Activated CD8-positive, alpha-beta T cell treated with anti-CD3 and anti-CD28 coated beads, Interleukin-2, amount 10 ng/mL, durations not matched to agents 7 days and 5 days (primary cell): ENCODE measurements at places on chromosomes 7 and 10. TPM values are rescaled to one million over a fixed set of nuclear protein-coding genes. Genes with fewer than 3 reads are reported as not detected.

DNA sequence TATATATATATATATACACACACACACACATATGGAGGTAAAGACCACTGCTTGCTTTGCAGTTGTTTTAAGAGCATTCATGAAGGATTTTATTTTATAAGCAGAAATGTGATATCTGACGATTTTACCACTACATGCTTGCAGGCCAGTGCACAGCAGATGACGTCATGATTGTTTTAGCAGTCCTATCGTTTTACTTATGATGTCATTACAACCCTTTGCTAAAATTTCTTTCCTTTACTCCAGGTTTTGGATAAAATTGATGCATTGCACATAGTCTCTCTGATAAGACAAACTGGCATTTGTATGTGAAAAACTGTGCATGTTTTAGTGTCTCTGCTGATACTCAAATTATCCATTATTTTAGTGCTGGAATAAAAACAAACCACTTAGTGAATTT lies 9.2 kb downstream of the EGFR start:
- no peaks in the 10 kb centered on the region for H3K4me1 ChIP-seq
- no peaks in the 10 kb centered on the region for H3K36me3 ChIP-seq
- DNase-seq, result no peak
- H3K4me3 ChIP-seq, result no peak overlapping the region
- peaks cover under 1% of the 10 kb centered on the region for H3K27me3 ChIP-seq
- H3K27ac ChIP-seq, result no peak overlapping the region

DNA sequence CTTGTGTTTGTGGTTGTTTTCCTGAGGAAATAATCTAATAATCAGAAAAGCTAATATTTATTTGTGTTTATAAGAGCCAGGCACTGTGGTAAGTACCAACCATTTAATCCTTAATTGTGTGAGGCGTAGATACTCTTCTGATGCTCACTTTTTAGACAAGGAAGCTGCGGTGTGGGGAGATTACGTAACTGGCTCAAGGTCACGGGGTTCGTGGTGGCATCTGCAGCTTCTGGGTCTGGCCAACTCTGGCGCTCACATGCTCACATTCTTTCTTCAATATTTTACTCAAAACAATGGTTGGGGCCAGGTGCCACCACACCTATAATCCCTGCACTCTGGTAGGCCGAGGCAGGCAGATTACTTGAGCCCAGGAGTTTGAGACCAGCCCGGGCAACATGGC lies 77.6 kb downstream of the RALA start:
- DNase-seq, result no peak
- no peak overlapping the region for H3K27ac ChIP-seq
- H3K27me3 ChIP-seq, result no peaks in the 10 kb centered on the region
- H3K36me3 ChIP-seq, result peaks cover 29% of the 10 kb centered on the region

DNA sequence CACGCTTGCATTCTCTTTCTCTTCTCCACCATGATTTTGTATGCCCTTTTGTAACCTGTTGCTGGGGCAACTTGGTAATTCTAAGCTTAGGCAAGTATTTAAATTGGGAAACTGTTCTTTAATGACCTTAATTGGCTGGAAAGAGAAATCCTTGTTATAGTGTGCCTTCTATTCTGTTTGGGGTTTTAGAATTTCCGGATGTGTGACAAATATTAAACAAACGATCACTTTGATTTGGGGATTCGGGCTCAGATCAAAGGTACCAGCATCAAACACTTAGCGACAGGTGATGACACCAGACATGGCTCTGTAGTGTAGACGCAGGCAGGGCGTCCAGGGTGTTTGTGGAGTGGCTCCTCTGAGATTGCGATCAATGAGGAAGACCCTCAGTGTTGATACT lies 55.0 kb downstream of the RAB11FIP2 start:
- no peak overlapping the region for H3K4me3 ChIP-seq
- DNase-seq, result no peak
- H3K27ac ChIP-seq, result no peak overlapping the region
- H3K4me1 ChIP-seq, result no peaks in the 10 kb centered on the region

GRCh38 chr7:114843102-114843501 lies 78.8 kb upstream of the MDFIC start:
- no peak overlapping the region for H3K27ac ChIP-seq
- no peak overlapping the region for H3K4me3 ChIP-seq
- H3K27me3 ChIP-seq, result no peaks in the 10 kb centered on the region
- H3K4me1 ChIP-seq, result no peaks in the 10 kb centered on the region
- DNase-seq, result no peak
- H3K36me3 ChIP-seq, result no peaks in the 10 kb centered on the region

- H3K27ac ChIP-seq, result no peak overlapping the region
- no peaks in the 10 kb centered on the region for H3K27me3 ChIP-seq
- no peak overlapping the region for H3K4me3 ChIP-seq
- no peak for DNase-seq
- H3K36me3 ChIP-seq, result no peaks in the 10 kb centered on the region
These were observed 2.2 kb upstream of the CPA4 start for GRCh38 chr7:130290745-130291144.

DNA sequence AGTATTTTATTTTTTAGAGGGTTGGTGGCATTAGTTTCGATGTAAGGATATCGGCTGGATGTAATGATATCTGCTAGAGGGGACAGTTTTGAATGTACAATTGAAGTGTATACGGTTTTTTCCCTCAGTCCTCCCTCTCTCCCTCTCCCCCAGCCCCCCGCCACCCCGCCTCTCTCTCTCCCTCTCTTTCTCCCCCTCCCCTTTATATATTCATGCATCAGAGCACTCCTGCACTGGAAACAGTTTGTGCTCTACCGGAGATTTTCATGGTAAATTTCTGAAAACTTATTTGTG lies 1.6 kb downstream of the GLCCI1 start:
- peaks cover 18% of the 10 kb centered on the region for H3K4me1 ChIP-seq
- DNase-seq, result no peak
- no peaks in the 10 kb centered on the region for H3K27me3 ChIP-seq
- no peak overlapping the region for H3K4me3 ChIP-seq
- no peak overlapping the region for H3K27ac ChIP-seq

GRCh38 chr7:137408126-137408525 lies 64.6 kb upstream of the PTN start:
- H3K36me3 ChIP-seq, result no peaks in the 10 kb centered on the region
- no peak overlapping the region for H3K27ac ChIP-seq
- no peaks in the 10 kb centered on the region for H3K4me1 ChIP-seq
- no peaks in the 10 kb centered on the region for H3K27me3 ChIP-seq
- no peak overlapping the region for H3K4me3 ChIP-seq
- DNase-seq, result no peak

- H3K36me3 ChIP-seq, result no peaks in the 10 kb centered on the region
- no peak overlapping the region for H3K27ac ChIP-seq
- no peak overlapping the region for H3K4me3 ChIP-seq
- H3K27me3 ChIP-seq, result peaks cover 4% of the 10 kb centered on the region
- H3K4me1 ChIP-seq, result no peaks in the 10 kb centered on the region
- DNase-seq, result no peak
These were observed 103.7 kb upstream of the TMEM72 start for GRCh38 chr10:44807451-44807850.

DNA sequence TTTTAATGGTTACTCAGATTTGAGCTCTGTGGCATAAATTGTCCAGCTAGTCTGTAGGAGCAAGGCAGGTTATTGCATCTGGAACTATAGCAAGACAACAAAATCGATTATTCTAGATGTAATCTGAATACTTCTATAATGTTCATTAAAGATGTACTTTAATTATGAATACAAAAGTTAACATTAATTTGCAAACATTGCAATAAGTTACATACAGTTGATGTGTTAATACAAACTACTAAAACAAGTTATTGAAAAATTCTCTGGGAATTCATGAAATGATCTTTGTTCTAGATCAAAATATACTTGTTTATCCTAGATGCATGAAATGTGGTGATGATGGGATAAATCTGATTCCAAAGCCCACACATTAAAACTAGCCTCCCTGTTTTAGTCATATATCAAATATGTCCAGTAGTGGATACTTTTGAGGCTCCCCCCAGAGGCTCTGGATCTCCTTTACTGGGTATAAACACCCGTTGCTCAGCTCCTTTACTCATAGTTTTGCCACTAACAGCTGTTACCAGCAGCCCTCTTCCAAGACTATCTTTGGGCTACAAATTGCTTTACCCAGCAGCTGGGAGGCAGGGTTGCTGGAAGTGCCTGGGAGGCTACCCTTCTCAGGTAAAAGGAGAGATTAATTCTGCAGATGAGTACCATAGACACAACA lies 78.1 kb downstream of the ARL4A start:
- no peaks in the 10 kb centered on the region for H3K36me3 ChIP-seq
- no peak for DNase-seq
- no peak overlapping the region for H3K4me3 ChIP-seq

DNA sequence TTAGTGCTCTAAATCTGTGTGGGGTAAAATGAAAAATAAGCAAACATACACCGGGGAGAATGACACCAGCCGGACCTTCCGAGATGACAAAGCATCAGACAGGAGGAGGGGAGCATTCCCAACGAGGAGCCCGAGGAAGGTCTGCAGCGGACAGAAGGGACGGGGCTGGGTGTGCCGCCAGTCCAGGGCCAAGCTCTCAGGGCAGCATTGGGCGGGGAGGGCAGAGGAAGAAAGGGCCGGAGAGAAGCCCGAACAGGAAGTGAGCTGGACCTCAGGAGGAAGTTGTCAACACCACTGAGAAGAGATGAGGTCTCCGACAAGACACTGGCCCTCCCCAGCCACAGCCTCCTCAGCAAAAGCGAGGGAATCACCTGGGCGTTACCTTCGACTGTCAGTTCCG lies 182.6 kb upstream of the RNF32 start:
- H3K4me1 ChIP-seq, result no peaks in the 10 kb centered on the region
- no peak overlapping the region for H3K4me3 ChIP-seq
- peaks cover 5% of the 10 kb centered on the region for H3K27me3 ChIP-seq
- no peak overlapping the region for H3K27ac ChIP-seq
- DNase-seq, result no peak
- no peaks in the 10 kb centered on the region for H3K36me3 ChIP-seq

DNA sequence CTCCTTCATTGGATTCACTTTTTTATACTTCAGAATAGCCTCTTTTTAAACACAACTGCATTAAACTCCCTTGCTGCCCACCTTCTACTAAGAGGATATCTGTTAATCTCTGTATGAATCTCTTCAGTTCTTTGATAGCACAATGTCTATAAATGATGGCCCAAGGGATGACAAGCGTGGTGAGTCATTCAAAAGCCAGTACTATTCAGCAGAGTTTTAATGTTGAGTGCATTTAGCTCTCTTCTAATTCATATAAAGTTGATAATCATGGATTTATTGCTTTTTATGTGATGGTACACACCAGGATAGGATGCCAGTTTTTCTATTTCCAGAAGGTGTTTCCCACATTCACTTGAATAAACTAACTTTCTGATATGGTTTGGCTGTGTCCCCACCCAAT lies 57.4 kb upstream of the HECTD2 start:
- peaks cover under 1% of the 10 kb centered on the region for H3K4me1 ChIP-seq
- DNase-seq, result no peak
- H3K36me3 ChIP-seq, result no peaks in the 10 kb centered on the region
- no peak overlapping the region for H3K4me3 ChIP-seq
- no peak overlapping the region for H3K27ac ChIP-seq
- no peaks in the 10 kb centered on the region for H3K27me3 ChIP-seq

GRCh38 chr7:25180592-25180923 lies 47.7 kb downstream of the NPVF start:
- peak overlapping the region; percentile 84 for H3K4me3 ChIP-seq
- peaks cover 12% of the 10 kb centered on the region for H3K36me3 ChIP-seq
- peak overlapping the region; percentile 95 for H3K27ac ChIP-seq

DNA sequence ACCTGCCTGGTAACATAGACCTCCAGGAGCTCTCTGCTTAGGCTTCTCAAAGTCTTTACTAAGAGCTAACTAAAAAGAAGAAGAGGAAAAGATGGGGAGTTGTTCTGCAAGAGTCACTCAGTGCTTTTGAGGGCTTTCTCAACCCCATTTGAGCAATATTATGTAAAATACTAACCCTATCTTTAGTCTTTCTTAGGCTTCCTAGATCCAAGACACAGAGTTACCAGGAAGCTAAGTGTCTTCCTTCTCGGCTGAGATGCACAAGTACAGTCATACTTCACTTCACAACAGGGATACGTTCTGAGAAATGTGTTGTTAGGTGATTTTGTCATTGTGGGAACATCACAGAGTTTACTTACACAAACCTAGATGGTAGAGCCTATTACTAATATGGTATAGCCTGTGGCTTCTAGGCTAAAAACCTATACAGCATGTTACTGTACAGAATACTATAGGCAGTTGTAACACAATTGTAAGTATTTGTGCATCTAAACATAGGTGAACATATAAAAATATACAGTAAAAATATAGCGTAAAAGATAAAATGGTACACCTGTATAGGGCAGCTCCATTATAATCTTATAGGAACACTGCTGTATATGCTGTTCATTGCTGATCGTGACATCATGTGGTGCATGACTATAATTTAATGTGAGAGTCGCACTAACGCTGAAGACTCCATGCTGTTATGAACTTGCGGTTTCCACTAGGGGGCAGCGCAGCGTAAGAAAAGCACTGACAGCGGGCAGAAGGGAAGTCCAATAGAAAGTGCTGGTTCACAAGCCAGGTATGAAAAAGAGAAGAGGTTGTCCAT lies 16.3 kb downstream of the ANKRD22 start:
- no peaks in the 10 kb centered on the region for H3K27me3 ChIP-seq
- no peak overlapping the region for H3K4me3 ChIP-seq
- H3K36me3 ChIP-seq, result peaks cover 4% of the 10 kb centered on the region
- peaks cover 40% of the 10 kb centered on the region for H3K4me1 ChIP-seq
- peak; percentile 94 for DNase-seq
- no peak overlapping the region for H3K27ac ChIP-seq

- no peaks in the 10 kb centered on the region for H3K36me3 ChIP-seq
- H3K27ac ChIP-seq, result no peak overlapping the region
- H3K27me3 ChIP-seq, result peaks cover 9% of the 10 kb centered on the region
- H3K4me3 ChIP-seq, result no peak overlapping the region
- DNase-seq, result no peak
- H3K4me1 ChIP-seq, result no peaks in the 10 kb centered on the region
These were observed 76.4 kb upstream of the CELF2 start for GRCh38 chr10:10941127-10941730.

DNA sequence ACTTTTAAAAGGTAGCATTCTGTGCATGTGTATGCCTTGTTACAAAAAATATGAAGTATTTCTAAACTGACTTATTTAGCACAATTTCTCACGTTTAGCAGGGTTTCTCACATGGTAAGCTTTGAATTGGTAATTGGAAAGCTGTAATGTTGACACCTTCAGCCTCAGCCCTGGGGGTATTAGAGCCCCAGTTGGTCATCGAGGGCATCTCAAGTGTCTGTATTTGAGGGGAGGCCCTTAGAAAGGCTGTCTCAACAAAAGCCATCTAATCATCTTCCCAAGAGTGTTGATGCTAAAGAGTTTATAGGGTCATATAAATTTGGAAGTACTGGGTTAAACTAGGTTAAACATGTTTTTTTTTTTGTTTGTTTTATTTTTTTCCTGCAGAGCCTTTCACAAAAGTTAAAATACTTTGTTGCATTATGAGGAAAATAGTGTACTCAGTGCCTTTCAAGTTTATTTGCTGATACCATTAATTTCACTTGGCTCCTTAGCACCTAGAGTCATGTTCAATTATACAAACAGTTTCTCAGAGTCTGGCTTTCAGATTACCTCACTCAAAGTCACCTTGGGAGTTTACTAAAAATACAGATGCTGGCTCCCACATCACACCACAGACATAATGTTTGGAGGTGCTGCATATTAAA lies 134.0 kb downstream of the CD36 start:
- no peaks in the 10 kb centered on the region for H3K36me3 ChIP-seq
- DNase-seq, result no peak
- no peaks in the 10 kb centered on the region for H3K4me1 ChIP-seq
- no peak overlapping the region for H3K27ac ChIP-seq

GRCh38 chr7:1642291-1642731 lies 27.8 kb upstream of the ELFN1 start:
- H3K27me3 ChIP-seq, result no peaks in the 10 kb centered on the region
- H3K4me3 ChIP-seq, result no peak overlapping the region
- no peaks in the 10 kb centered on the region for H3K36me3 ChIP-seq

Gene ASB10
- total RNA-seq, result not detected

Gene CISD1
- total RNA-seq, result 40.9 TPM

Gene CCDC136
- total RNA-seq, result 5.6 TPM

Gene CLRN3
- not detected for total RNA-seq

Gene CALML5
- not detected for total RNA-seq

Gene C10orf67
- not detected for total RNA-seq
